ENCODE measurements at places on chromosomes 7 and 10.

GRCh38 chr7:27172315-27172774, 1.8 kb downstream of the HOXA10 start:
- no peak for DNase-seq

DNA sequence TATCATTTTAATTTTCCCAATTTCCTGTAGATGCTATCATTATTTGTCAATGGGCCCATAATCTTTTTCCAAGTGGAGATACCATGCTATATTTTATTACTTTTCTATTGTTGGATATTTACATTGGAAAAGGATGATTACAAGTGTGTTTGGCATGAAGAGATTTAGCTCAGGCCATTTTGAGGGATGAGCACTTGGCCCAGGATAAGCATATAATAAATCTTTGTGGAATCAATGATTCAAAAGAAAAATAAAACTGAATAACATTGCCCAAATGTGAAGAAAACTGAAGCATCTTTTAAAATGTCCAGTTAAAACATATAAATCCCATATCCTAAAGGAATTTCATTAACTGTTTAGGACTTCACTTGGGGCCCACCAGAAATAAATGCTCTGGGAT, 260.9 kb upstream of the BMPER start:
- no peak for DNase-seq

GRCh38 chr7:22688084-22688483, 38.9 kb upstream of the IL6 start:
- no peak for DNase-seq

DNA sequence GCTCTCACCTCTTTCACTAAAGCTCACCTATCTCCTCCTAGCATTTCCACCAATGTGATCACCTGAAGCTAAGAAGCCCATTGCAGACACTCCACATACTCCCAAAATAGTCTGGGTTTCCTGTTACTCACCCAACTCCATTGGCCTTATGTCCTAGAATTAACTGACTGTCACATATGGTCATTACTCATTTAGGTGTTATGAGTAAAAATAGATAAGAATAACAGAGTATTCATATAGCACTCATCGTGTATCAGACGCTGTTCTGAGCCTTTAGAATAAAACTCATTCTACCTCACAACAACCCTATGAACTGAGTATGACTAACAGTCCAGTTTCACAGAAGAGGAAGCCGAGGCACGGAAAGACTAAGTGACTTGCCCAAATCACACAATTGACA, 174.2 kb upstream of the NPVF start:
- DNase-seq = no peak

GRCh38 chr7:108525327-108525984, 479 bp downstream of the PNPLA8 start:
- no peak for DNase-seq

Data from activated CD4-positive, CD25-positive, alpha-beta regulatory T cell treated with anti-CD3 and anti-CD28 coated beads, Interleukin-2, amount 50 U/mL, for 16 hours (primary cell).